CD8-positive, alpha-beta memory T cell (primary cell): ENCODE measurements at places on chromosomes 7 and 10.

DNA sequence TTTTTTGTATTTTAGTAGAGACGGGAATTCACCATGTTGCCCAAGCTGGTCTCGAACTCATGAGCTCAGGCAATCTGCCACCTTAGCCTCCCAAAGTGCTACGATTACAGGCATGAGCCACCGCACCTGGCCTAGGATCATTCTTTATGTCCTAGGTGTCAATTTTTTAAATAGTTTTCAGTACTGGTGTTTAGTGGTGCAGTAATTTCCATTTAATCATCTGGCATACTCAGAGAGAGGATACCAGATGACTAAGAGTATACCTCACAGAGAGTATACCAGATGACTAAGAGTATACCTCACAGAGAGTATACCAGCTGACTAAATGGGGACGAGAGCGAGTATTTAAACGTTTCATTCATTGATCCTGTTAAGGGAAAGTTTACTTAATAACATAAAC lies 37.3 kb upstream of the TMEM248 start:
- no peak for DNase-seq

GRCh38 chr10:112246-112645 lies 23.0 kb upstream of the ZMYND11 start:
- no peak for DNase-seq

GRCh38 chr7:147412782-147413556 lies 1177.6 kb upstream of the C7orf33 start:
- DNase-seq = no peak

- no peak for DNase-seq
Measured at GRCh38 chr7:98911916-98912315, 33.6 kb downstream of the TRRAP start.

DNA sequence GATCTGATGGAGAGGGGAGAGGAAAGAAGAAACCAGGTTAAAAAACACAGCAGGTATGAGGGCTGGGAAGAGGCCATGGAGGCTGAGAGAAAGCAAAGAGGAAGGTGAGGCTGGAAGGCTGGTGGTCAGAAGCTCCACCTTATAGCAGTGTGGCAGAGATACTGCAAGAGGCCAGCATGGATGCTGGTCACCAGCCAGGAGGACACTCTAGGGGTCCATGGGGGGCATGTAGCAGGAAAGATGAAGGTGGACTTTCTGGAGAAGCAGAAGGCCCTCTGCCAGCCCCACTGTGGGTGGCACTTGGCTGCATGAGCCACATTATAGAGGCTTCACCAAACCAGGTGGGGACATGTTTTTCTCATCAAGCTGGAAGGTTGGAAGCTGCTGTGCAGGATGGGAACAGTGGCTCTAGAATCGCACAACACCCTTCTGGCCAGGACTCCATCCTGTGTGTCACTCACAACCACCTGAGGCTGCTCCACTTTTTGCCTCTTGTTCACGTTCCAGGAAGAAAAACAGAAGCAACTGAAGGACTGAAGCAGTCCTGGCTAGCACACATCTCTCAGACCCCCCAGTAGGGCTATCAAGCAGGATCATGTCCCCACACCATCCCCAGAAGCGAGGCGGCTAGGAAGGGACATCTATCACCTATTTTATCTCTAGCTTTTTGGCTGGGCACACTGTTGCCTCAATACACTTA lies 587.5 kb upstream of the MGMT start:
- DNase-seq = no peak

DNA sequence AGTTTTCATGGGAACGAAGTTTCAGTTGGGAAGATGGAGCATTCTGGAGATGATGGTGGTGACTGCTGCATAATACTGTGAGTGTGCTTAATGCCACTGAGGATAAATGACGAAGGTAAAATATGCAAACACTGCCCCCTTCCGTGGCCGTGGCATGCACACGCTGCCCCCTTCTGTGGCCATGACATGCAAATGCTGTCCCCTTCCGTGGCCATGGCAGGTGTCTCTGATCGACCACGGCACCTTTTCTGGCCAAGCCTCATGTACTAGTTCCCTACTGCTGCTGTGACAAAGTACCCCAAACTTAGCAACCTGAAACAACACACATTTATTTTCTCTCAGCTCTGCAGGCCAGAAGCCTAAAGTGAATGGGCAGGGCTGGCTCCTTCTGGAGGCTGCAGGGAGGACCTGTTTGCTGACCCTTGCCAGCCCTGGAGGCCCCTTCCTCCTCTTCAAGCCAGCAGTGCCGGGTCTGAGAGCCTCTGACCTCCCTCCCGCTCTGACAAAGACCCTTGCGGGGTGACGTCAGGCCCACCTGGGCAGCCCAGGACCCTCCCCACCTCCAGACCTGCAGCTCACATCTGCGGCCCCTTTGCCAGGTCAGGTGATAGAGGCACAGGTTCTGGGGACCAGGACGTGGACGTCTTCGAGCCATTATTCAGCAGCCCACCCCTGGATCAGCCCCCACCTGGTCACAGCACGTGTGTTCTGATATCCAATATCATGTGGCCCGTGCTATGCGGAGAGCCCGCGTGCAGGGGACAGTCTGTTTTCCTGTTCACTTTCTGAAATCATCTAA lies 82.0 kb downstream of the MICALL2 start:
- DNase-seq = no peak

GRCh38 chr10:14553448-14553847 lies 221.2 kb downstream of the FAM107B start:
- DNase-seq = no peak

GRCh38 chr10:29438271-29438670 lies 149.4 kb downstream of the LYZL1 start:
- no peak for DNase-seq

- no peak for DNase-seq
Measured at GRCh38 chr10:60048091-60048501, 141.7 kb upstream of the CCDC6 start.

DNA sequence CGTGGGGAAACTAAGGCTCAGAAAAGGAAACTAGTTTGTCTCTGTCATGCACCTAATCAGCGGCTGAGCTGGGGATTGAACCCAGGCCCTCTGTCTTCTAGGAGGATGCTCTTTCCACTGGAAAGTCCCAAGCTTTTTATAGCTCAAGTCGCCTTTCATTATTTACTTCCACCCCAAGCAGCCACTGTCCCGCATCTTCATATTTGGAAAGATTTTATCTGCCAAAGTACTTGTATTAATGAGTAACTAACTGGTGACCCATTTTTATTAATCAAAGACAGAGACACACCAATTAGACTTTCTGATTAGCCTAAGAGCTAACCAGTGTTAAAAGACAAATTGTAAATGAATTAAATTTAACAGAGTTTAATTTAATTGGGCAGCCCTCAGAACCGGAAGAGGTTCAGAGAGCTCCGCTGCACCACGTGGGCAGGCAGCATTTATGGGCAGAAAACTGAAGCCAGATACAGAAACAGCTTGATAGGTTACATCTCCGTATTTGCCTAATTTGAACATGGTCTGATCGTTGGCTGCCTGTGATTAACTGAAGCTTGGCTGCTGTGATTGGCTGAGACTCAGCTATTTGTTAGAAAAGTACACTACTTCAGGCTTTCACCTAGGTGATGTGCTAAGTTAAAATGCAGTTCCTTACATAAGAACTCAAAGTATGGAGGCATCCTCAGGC lies 78.5 kb upstream of the PDCD4 start:
- no peak for DNase-seq

DNA sequence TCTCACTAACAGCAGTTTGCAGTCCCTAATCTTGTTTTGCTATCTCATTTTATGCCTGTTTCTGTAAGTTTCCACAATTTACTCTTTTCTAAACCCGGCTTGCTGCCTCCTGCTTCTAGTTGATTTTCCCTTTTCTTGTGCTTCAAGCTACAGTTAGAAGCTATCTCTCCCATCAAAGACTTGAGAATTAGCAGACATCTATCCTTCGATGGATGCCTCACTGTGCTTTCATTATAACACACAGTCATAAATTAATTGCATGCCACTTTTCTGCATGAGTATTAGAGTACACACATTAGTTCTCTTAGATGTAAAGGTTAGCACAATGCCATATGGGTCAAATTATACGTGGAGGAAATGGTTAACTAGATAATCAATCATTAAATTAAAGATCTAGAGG lies 48.7 kb downstream of the SEMA3A start:
- DNase-seq = no peak

DNA sequence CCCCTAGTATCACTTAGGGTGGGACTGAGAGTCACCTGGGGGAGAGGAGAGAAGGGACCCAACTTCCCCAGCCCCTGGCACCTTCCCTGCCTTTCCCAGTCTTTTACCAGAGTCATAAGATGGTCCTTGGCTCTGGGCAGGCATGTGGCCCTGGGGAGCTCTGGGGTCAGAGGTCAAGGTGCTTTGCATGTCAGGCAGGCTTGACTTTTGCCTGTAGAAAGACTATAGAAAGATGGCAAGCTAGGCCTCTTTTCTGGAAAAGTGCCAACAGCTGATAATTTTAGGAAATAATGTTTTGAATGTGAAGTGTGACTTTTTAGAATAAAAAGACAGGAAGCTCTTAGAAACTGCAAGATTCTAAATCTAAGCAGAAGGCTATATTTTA lies 67.5 kb downstream of the MKI67 start:
- no peak for DNase-seq

DNA sequence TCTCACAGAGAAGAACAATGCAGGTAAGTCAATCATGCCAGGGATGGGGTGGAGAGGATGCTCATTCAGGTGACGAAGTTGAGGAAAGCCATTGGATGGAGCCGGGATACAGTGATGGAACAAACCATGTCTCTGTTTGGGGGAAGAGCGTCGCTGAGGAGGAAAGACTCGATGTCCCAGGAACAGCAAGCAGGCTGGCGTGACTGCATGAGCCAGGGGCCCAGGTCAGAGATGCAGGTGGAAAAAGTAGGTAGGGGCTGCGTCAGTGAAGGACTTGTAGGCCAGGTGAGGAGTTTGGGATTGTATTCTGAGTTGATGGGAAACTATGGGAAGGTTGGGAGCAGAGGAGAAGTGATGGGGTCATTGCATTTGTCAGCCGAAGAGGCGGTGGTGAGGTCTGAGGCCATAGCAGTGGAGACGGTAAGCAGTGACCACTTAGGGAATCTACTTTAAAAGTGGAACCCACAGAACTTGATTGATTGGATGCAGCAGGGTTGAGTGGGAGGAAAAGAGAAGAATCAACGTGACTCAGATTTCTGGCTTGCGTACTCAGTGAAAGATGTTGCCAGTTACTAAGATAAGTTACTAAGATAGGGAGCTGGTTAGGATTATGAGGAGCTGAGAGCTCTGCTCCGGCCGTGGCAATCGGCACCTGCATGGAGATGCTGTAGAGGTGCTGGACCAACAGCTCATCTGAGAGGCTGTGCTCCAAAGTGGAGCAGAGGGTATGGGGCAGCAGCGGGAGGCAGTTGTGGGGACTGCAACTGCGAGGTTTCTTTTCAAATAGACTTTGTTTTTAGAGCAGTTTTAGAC lies 12.5 kb upstream of the IL2RA start:
- no peak for DNase-seq
